ENCODE measurements at places on chromosomes 3 and 15.

DNA sequence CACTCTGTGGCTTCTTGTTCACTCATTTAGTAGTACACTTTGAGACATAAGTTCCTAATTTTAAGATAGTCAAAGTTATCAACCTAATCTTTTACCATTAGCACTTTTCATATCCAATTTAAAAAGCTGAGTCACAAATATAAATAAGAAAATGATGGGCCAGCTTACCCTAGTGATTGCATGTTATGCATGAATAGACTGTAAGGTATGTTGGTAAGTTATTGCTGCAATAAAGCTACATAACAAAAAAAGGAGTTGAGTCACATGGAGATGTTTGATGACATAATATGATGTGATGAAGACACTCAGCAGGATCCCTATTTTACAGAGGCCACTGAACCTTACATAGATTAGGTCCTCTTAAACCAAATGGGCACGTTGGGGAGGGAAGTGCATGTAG, 161.3 kb downstream of the OCA2 start:
- no peak for DNase-seq

GRCh38 chr3:32817257-32817557, 590 bp upstream of the TRIM71 start:
- no peak for DNase-seq

DNA sequence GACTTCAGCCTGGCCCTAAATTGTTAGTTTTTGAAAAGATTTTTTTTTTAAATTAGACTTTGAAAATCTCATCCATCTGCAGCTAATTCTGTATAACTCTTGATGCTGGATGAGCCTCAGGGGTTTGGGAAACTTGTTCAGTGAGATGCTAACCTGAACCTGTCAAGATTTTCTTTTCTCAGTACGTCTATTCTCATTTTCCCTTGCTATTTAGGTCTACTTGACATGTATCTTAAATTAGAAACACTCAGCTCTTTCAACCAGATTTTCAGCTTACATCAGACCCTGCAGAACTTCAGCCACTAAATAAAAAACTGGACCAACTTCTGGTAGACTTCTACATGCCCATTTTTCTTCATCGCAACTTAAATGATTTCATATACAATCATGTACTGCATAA, 61.4 kb downstream of the MFSD1 start:
- no peak for DNase-seq

DNA sequence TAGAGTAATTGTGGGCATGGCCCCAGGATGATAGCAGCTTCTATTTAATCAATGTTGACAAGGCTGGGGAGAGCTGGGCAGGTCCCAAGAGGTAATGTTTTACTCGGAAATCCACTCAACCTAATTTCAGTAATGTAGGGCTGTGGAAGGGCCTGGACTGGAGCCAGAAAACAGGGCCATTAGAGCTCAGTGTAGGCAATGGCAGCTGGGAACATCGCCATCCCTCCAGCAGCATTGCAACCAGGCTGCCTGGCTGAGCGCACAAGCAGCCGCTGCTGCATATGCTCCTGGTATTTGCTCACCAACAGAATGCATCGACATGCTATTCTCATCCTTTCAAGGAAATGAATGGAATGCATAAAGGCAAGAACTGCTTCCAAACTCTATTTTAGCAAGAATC, 90.0 kb downstream of the GAP43 start:
- no peak for DNase-seq

GRCh38 chr15:66294932-66295235, 1.5 kb downstream of the DIS3L start:
- peak; percentile 8 for DNase-seq

DNA sequence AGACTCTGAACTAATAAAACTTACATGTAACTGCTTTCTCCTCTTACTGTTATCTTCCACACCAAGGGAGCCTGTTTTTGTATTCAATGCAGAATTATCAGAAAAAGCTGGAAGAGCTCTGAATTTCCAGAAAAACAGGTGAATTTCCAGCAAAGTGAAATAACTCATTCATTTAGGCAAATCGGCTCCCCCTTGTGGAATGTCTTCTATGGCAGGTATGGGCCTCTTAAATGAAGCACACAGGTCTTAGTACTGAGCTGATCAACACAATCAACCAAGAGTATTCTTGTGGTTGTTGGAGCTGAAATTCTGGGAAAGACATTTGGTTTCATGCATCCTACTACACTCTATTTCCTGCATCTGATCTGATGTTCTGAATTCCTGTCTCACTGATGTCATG, 31.0 kb upstream of the PTPRG start:
- DNase-seq = no peak

All from BJ (cell line).